Pulmonary artery endothelial cell (primary cell): ENCODE measurements at places on chromosomes 7 and 10. TPM values are rescaled to one million over a fixed set of nuclear protein-coding genes. Genes with fewer than 3 reads are reported as not detected.

GRCh38 chr10:109931163-109931562, 7.9 kb upstream of the XPNPEP1 start:
- no peak for DNase-seq

DNA sequence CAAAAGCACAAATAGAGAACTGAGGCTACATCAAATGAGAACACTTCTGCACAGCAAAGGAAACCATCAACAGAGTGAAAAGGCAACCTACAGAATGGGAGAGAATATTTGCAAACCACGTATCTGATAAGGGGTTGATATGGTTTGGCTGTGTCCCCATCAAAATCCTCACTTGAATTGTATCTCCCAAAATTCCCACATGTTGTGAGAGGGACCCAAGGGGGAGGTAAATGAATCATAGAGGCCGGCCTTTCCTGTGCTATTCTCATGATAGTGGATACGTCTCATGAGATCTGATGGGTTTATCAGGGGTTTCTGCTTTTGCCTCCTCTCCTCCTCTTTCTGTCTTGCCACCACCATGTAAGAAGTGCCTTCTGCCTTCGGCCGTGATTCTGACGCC, 120.6 kb upstream of the FRMD4A start:
- DNase-seq = no peak

GRCh38 chr10:129093641-129094040, 373.4 kb upstream of the MGMT start:
- no peak for DNase-seq

The ATE1 gene
- total RNA-seq = 27.0 and 36.8 TPM in 2 replicates

The SH2D4B gene
- under 0.01 TPM in 1 of 2 replicates, not detected in the other for total RNA-seq

- no peak for DNase-seq
Measured at GRCh38 chr10:108250936-108251620, 1086.6 kb upstream of the SORCS1 start.

The ODAD2 gene
- total RNA-seq = 0.20 and 0.32 TPM in 2 replicates

DNA sequence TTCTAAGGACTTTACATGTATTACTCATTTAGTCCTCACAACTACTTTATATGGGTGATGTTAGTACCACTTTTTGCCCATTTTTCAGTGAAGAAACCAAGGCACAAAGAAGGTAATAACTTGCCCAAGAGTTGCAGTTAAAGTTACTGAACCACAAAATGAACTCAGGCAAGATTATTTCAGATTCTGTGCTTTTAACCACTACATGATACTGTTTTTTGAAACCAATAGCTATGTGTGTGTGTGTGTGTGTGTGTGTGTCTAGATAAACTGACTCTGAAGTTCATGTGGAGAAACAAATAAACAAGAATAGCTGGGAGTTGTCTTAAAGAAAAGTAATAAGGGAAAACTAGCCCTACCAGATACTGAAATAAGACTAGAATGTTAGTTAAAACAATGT, 60.8 kb upstream of the OIT3 start:
- DNase-seq = no peak

GRCh38 chr7:25541094-25541821, 313.0 kb upstream of the NPVF start:
- no peak for DNase-seq

The PFKFB3 gene
- 28.4 and 39.3 TPM in 2 replicates for total RNA-seq

The DOCK1 gene
- total RNA-seq = 74.0 and 89.6 TPM in 2 replicates

The ADAM22 gene
- 0.13 and 1.5 TPM in 2 replicates for total RNA-seq

- no peak for DNase-seq
Measured at GRCh38 chr10:35523670-35524225, 81.4 kb upstream of the GJD4 start.

DNA sequence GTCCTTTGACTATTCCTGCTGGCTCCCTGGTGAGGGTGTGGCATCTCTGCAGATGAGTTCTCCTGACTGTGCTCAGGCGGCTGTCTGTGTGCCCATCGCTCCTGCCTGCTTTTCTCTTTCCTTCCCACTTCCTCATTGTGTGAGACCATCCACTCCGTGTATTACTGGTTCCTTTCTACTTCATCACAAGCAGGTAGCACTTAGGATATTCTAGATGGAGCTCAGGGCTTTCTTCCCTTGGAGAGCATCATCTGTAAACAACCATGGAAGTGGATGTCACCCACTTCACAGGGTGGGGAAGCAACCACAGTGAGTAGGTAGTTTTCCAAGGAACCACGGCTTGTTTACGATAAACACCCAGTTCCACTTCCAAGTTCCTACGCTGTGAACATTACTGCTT, 15.7 kb downstream of the DNAJB6 start:
- DNase-seq = no peak

- no peak for DNase-seq
Measured at GRCh38 chr7:136069840-136070529, 92.8 kb upstream of the MTPN start.

DNA sequence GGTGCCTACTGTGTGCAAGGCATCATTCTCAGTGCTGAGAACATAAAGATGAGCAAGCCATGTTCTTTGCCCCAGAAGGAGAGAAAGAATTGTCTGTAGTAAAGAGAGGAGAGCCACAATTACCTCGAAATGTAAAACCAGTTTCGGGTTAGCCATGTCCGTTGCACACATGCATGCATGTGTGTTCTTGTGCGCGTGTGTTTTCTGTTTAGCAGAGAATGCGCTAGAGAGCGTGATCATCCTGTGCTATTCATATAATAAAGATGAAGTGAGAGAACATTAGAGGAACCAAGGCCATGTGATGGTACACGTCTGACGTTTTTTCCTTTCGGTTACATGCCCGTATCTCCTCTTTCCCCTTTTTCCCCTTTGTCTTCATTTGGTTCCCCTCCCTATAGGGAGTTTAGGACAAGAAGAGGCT, 158.2 kb downstream of the CELF2 start:
- DNase-seq = no peak

DNA sequence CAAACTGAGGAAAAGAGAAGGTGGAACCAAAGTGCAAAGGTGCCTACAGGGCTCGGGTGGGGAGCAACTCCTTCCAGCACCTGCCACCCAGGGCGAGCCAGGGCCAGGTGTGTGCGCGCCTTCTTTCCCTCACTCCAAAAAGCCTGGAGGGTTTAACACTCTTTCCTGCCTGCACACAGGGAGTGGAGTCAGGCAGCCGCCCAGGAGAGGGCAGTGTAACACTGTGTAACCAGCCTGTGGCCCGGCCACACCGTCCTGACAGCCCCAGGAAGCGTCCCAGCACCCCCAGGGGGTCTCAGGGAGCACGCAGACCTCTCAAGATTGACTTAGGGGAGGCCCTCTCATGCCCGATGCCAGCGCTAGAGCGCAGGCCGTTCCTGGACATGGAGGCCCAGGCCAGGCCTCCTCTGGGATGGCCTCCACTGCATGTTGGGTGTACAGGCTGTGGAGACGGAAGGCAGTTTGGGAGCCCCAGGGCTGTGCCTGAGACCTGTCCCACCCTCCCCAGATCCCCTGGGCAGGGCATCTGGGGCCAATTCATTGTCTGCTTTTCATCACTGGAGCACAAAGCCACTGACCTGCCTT, 13.4 kb downstream of the BRI3 start:
- DNase-seq = no peak

DNA sequence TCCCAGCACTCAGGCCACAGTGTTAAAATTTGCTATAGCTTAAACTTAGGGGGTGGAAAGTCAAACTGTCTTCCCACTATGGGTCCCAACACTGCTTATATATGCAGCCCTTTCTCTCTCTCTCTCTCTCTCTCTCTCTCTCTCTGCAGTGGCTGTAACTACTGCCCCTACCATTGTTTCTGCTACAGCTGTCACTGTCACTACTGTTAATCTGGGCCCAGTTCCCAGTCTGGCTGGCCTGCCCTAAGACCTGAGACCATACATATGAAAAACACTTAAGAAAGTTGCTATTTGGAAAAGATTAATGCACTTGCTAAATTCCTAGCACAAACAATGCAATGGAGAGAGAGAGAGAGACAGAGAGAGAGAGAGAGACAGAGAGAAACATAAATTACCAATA, 78.6 kb downstream of the THSD7A start:
- no peak for DNase-seq

DNA sequence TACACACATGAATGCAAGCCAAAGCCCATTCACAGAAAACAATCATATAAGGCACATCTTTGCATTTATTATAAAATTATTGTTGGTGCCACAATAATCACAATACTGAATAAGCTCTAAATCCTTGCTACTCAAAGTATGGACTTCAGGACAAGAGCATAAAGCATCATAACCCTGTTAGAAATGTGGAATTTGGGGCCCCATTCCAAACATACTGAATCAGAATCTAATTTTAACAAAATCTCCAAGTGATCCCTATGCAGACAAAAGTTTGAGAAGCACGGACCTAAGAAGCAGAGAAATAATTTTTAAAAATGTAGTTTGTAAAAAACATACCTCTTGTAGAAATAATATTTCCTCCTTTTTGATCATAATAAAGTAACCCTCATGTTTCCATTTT, 199.2 kb downstream of the IMMP2L start:
- DNase-seq = no peak

The CRPPA gene
- total RNA-seq = 0.86 and 1.2 TPM in 2 replicates

The PRSS37 gene
- total RNA-seq = not detected in 2 replicates

GRCh38 chr10:34713875-34714274, 101.2 kb downstream of the PARD3 start:
- DNase-seq = no peak

The LFNG gene
- total RNA-seq = 5.8 and 8.6 TPM in 2 replicates

- DNase-seq = no peak
Measured at GRCh38 chr7:50618281-50618680, 53.1 kb upstream of the DDC start.

- DNase-seq = no peak
Measured at GRCh38 chr10:82234173-82234572, 359.2 kb downstream of the NRG3 start.

DNA sequence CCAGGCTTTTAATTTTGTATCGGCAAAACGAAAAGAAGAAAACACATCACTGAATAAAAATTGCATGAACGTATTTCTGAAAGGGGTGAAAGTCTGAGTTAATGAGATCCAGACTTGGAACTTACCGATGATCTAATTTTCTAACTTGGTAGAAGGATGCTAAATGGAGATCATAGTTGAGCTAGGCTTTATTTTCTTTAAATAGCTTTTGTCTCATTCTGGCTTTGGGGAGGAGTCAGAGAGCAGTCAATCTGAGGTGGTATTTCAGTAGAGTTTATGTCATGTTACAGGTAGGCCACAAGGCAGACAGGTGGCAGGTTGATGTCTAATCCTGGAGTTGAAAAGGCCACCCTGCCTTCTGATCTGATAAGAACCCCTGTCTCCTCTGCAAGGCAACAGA, 161.9 kb downstream of the KIAA1217 start:
- DNase-seq = no peak

GRCh38 chr10:108097258-108097657, 932.8 kb upstream of the SORCS1 start:
- DNase-seq = no peak

The MAP3K8 gene
- 5.8 and 7.4 TPM in 2 replicates for total RNA-seq
